ENCODE measurements at places on chromosomes 13 and 19.

DNA sequence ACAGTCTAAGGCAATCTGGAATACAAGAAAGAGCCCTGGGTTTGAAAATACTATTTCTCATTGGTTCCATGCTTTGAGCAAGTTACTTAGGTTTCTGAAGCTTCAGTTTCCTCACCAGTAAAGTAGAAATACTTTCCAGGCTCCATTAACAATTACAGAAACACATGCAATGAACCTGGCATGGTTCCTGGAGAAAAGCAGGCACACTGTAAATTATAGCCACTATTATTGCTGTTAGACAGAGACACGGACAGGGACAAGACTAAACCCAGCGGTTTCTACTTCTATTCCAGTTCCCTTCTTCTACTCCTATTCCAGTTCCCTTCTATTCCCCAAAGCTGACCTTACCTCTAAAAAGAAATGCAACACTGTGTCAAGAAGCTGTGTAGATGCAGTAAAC lies 41.2 kb downstream of the MIPEP start:
- DNase-seq: no peak

- no peak for DNase-seq
Observed at GRCh38 chr13:62595976-62596375, 1180.3 kb upstream of the PCDH20 start.

- DNase-seq: no peak
Observed at GRCh38 chr19:48051335-48052033, 7.6 kb upstream of the CABP5 start.

DNA sequence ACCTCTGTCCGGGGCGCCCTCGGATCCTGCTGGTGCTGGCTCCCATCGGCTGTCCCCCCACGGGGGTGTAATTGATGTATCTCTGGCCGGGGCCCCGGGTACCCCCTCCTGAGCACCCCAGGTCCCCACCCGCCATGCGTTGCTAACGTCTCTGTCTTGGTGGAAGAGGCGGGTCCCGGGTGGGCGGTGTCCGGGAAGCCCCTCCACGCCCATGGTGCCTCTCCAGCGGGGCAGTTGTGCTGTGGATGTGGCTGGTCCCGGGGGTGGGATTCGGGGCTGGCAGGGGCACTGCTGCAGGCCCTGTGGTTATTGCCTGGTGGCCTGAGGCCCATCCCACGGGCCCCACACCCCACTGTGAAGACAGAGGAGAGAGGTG lies 4.9 kb downstream of the DIRAS1 start:
- DNase-seq: no peak

GRCh38 chr19:50896591-50897190 lies 14.5 kb downstream of the KLK4 start:
- DNase-seq: no peak

- DNase-seq: no peak
Observed at GRCh38 chr19:14890643-14891379, 4.9 kb upstream of the OR7A17 start.

DNA sequence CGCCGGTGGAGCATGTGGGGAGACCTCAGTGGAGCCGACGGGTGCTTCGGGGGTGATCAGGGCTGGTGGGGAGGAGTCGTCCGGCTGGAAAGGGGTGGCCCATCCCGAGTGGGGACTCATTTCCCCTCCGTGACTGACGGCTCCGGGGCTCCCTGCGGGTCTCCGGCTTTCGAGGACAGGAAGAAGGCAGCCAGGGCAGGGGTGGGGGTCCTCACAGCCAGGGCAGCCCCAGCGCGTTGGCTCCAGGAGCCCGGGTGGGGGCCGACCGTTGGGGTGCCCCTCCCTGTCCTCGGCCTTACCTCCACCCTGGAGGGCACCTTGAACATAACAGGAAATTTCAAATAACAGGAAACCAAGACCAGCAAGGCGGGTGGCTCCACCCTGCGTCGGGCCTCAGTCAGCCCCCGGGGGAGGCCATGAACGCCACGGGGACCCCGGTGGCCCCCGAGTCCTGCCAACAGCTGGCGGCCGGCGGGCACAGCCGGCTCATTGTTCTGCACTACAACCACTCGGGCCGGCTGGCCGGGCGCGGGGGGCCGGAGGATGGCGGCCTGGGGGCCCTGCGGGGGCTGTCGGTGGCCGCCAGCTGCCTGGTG lies at the start of gene S1PR4:
Gene S1PR4 (plus strand): TSS at position 393 of the 596 bp plus-strand sequence. CDS start 24 bp downstream, at position 417.
- DNase-seq: no peak

DNA sequence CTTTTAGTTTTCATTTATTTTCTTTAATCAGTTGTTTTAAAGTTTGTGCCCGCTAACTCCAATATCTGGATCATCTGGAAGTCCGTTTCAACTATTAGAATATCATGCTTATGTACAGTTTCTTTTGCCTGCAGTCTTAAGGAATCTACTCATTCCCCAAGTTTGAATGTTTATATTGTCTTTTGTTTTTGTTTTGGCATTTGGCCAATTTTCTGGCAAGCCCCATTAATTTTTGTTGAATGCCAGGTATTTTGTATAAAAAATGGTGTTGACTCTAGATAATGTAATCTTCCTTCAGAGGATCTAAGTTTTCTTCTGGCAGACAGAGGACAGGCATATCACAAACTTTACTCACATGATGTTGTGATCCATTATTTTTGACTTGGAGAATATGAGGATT lies 11.1 kb upstream of the ZNF235 start:
- no peak for DNase-seq

DNA sequence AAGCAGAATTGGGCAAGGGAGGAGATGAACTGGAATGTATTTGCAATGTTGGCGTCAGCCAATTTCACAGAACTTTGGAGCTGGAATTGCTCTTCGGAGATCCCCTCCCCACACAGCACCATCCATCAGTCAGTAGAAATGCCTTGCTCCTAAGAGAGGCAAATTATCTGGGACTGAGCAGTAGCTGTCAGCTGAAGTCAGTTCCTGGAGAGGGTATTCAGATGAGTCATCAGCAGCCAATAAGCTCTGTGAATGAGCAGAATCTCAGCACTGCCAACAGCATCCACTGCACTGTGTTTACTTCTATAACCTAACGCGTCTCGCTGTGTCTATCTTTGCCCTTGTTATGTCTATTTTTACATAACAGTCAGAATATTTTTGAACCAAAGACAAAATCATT lies 213.7 kb downstream of the SLITRK5 start:
- DNase-seq: no peak

DNA sequence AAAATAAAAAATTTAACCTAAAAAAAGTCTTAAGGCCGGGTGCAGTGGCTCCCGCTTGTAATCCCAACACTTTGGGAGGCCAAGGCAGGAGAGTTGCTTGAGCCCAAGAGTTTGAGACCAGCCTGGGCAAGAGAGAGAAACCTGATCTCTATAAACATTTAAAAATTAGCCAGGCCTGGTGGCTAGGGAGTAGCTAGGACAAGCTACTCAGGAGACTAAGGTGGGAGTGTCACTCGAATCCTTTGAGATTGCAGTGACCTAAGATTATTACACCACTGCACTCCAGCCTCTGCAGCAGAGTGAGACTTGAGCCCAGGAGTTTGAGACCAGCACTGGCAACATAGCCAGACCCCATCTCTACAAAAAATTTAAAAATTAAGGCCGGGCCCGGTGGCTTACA lies 1.1 kb downstream of the CCDC97 start:
- DNase-seq: no peak

DNA sequence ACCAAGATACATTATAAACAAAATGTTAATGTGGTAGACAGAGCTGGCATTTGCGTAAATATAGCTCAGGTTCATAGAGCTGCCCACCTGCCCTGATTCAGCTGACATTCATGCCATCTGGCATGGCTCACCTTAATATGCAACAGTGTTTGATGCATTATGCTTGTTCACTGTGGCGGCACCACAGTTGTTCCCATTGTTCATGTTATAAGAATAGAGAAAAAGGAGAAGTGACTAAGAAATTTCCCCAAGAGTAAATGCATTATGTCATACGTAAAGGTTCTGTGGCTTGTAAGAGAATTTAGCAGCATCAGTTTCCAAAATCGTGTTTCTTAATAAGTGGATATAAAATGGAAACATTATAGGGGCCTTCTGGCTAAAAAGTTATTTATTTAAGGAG lies 4.5 kb downstream of the CCNA1 start:
- no peak for DNase-seq

GRCh38 chr13:42099962-42100675 lies 51.7 kb downstream of the DGKH start:
- no peak for DNase-seq

DNA sequence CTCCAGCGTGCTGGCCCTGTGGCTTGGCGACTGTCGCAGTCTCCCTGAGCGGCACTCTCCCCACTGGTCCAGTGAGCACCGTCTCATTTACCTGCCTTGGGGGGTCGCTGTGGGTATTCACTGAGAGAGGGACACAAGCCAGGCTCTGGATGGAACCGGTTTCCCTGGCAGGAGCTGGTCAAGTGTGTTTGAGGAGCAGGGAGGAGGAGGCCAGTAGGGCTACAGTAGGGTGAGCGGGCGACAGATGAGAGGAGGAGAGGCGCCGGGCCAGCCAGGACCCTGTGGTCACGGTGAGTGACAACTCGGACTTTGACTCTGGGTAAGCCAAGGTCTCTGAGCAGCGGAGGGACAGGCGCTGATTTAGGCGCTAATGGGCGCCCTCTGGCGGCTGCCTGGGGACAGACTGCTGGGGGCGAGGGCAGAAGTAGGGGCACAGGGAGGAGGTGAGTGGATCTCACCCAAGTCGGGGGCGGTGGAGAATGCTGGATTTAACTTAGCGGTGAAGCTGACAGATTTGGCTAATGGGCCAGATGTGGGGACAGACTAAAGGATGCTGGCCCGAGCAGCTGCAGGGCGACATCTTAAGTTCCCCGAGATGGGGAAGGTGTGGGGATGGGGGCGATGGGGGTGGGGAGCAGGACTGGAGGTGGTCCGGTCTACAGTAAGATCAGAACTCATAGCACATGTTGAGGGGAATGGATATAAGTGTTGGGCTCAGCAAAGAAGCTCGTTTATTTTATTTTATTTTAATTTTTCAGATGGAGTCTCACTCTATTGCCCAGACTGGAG lies 4.7 kb upstream of the PRMT1 start:
- DNase-seq: no peak

DNA sequence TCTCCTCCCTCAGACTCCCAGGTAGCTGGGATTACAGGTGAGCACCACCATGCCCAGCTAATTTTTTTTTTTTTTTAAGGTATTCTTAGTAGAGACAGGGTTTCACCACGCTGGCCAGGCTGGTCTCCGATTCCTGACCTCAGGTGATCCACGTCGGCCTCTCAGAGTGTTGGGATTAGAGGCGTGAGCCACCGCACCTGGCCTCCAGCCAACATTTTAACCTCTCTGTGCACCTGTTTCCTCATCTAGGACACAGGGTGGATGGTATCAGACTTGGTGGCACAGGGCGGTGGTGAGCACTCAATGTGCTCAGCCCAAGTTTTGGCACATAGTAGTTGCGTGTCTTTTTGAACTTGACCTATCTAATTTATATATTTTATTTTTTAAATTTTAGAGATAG lies 12.5 kb downstream of the APBA3 start:
- DNase-seq: no peak

GRCh38 chr13:102873653-102874052 lies 27.8 kb downstream of the ERCC5 start:
- no peak for DNase-seq

GRCh38 chr19:29939628-29940027 lies 2.4 kb upstream of the URI1 start:
- no peak for DNase-seq

DNA sequence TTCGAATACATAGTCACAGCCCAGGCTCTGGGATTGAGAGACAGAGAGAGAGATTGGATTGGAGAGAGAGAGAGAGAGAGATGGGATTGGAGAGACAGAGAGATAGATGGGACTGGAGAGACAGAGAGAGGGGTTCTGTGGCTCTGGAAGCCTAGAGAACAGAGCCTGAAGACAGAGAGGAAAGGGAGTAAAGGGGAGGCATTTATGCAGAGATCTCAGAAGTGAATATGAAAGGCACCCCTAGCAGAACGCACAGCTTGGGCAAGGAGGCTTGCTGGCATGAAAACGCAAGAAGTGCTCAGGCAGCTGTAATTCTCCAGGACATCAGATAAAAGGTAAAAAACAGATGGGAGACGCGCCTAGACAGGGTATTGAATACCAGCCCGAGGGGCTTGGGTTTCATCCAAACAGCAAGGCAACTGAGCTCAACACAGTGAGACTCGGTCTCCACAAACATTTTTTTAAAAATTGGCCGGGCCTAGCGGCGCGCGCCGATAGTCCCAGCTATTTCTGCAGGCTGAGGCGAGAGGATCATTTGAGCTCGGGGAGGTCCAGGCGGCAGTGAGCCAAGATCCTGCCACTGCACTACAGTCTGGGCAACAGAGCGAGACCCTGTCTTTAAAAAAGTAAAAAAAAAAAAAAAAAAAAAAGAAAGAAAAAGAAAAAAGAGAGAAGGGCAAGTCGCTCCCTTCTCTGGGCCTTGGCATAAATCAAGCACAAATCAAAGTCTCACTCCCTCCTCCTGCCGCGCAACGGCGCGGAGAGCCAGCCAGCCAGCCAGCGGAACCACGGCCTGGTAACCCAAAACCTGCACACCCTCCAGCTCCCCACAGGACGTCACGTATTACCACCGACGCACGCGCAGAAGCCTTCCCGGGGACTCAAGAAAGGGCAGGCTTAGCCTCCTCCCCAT lies 774 bp upstream of the PPP2R1A start:
- no peak for DNase-seq

- no peak for DNase-seq
Observed at GRCh38 chr13:99208185-99208584, 7.5 kb downstream of the UBAC2 start.

DNA sequence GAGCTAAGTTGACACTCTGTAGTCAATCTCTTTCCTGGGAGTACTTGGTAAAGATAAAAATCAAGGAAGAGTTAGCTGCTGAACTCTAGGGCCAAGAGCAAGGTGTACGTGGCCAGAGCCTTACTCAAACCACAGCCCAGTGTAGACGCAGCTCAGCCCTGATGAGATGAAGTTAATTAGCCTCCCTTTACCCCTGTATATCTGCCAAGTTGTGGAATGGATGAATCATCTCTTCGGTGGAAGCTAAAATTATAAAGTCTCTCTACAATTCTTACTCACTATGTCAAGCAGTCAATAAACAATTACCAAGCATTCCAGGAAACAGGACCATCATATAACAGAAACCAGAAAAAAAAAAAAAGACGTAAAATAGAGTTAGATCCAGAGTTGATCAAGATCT lies 146.9 kb upstream of the UFM1 start:
- no peak for DNase-seq

- DNase-seq: peak; percentile 89
Observed at GRCh38 chr19:46480415-46480814, 9.1 kb upstream of the PNMA8A start.

DNA sequence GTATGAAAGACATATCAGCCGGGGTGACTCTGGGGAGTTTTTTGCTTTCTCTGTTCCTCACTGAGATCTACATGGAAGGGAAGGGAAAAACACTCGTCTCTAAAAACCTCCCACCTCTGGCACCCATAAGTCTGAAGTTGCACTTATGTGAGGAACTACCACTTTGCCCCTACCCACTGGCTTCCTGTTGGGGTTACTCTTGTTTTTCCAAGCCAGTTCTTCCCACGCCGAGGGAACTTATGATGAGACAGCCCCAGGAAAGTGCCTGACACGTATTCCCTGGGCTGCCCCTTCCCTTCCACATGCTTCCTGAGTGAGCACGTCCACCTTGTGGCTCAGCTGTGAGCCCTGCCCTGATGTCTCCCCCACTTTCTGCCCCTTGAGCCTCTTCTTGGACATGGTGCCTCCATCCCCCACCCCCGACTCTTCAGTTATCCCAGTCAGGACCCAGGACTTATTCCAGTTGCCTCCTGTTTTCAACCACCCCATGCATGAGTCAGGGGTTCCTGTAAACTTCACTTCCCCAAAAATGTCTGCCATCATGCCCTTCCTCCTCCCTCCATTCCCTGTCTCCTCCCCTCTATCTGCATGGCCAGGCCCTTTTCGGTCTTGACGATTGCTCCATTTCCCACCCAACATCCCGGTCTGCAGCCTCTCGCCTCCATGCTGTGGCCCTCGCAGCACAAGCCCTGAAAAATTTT lies 5.1 kb upstream of the SIGLEC7 start:
- no peak for DNase-seq

GRCh38 chr13:41231786-41232185 lies 31.6 kb downstream of the MTRF1 start:
- peak; percentile 17 for DNase-seq

Data from right renal pelvis (tissue), 4 donors.